ENCODE measurements at places on chromosomes 12 and 14.

DNA sequence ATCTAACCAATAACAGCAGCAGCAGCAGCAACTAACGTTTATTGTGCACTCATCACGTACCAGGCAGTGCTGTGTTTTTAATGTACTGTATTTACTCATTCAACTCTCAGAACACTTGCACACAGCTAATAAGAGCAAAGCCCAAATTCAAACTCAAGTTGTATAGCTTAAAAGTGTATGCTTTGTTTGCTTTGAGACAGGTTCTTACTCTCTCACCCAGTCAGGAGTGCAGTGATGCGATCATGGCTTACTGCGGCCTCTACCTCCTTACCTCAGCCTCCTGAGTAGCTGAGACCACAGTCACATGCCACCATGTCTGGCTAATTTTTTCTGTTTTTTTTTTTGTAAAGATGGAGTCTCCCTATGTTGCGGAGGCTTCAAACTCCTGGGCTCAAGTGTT, 105.4 kb downstream of the PAPLN start:
- DNase-seq: no peak

- no peak for DNase-seq
Measured at GRCh38 chr14:71583194-71583593, 349.0 kb upstream of the RGS6 start.

- DNase-seq: peak; percentile 74
Measured at GRCh38 chr14:75542588-75543091, 20.4 kb downstream of the BATF start.

DNA sequence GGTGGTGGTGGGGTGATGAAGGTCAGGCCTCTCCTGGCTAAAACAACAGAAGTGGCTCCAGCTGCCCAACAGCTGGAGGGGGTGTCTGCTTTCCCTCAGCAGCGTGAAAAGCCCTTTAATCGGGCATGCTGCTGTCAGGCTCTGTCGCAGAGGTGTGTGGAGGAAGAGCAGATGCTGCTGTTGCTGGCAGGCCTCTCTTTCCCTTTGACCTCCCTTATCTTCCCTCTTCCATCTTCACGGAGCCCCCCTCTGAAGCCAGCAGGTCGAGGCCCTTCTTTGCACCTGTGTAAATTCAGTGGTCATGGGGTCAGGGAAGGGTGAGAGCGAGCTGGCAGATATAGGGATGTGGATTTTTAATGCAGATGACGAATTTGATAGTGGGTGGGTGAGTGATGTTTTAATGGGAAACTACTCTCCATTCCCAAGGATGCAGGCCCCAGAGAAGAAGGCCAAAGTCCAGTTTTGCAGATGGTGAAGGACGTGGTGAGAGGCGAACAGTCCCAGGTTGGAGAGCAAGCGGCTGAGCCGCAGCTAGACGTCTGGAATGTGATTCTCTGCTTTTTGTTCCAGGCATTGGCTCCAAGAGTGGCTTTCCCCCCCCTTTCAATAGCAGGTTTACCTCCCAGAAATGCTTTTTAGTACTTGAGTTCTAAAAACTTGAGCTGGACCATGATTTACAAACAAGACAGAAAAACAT, 64.0 kb downstream of the SMOC1 start:
- DNase-seq: no peak

- no peak for DNase-seq
Measured at GRCh38 chr12:15662303-15662980, 126.7 kb downstream of the EPS8 start.

DNA sequence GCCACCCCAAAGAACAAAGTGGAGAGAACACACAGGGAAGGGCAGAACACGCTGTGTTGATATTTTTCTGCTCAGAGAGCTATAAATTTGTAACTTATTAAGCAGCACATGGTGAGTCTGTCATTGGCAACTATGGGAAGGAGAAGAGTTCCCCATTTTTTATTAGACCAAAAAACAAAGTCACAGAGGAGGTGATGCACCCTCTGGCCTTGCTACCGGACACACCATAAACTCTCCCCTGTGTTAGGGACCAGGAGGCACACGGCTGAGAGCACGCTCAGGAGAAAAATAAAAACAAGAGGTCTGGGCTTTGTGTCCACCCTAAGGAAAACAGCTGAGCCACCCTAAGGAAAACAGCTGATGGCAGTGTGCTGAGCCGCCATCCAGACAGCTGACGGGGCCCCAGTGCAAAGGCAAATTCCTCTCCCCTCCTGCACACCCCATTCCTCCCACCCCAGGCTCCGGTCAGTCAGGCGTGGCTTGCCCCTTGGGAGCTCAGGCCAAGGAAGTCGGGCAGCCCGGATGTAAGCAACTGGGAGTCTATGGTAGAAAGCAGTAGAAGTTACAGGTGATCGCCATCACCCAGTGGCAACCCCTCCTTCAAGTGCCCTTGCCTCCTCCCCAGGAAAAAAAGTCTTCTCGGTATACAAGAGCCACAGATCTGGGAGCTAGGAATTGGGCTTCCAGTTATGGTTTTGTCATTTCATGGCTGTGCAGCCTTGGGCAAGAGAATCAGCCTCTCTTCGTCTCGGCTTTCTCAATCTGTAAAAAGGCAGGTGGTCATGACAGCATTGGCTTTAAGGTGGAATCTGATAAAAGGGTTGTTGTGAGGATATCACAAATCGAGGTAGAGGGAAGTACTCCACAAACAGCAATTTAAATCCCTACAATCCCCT, 2.4 kb downstream of the PXN start:
- no peak for DNase-seq

- no peak for DNase-seq
Measured at GRCh38 chr12:12918781-12919389, 27.5 kb downstream of the GPRC5A start.

GRCh38 chr12:6547987-6548386, 7.9 kb downstream of the IFFO1 start:
- no peak for DNase-seq

DNA sequence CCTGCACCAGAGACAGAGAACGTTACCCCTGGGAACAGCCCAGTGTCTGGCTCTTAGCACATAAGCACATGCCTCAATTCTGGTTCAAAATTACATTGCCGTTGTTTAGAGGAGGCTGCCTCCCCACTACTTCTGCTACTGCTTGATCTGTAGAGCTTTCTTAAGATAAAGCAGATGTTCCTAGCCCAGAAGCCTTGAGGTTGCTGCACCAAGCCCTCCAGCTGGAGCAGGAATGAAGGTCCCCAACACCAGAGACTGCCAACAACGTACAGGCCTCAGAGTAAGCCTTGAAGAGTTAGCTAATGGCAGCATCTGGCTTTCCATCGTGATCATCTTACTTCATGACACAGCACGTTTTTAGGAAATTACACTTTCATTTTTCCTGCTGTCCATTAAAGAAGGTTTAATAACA, 34.7 kb upstream of the AMIGO2 start:
- no peak for DNase-seq

DNA sequence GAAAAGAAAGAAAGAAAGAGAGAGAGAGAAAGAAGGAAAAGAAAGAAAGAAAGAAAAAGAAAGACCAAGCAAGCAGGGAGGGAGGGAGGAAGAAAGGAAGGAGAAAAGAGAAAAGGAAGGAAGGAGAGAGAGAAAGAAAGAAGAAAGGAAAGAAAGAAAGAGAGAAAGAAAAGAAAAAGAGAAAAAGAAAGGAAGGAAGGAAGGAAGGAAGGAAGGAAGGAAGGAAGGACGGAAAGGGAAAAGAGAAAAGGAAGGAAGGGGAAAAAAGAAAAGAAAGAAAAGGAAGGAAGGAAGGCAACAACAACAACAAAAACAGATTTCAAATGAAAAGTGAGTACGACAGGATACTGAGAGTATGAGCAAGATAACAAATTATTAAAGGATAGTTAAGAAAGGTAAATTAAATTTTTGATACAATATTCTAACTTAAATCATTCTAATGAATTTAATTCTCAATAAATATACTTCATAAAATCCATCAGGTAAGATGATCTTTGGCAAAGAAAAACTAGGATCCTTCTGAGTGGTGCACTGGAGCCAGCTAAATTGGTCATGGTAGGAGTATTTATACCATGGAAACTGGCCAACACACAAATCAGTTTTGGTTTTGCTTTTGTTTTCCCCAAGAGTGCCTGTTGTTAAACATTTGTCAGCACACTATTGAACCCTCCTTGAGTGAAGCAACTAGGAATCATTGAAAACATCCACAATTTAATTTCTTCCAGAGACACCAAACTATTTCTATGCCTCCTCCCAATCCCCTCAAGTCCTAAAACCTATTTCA, 56.1 kb upstream of the DYRK2 start:
- DNase-seq: no peak

DNA sequence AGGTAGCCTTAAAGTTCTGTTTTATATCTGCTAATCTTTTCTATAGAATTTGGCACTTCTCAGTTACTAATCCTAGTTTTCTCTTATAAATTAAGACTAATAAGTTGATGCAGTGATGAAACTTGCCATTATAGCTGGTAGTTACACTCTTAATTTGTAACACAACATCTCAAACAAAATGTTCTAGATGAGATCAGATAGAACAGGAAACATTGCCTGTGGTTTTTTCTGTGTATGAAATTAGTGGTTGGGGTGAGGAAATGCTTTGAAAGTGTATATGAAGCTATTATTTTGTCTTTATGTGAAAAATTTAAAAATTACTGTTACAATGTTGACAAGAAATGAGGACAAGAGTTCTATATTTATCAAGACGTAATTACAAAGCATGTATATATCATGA, 91.9 kb downstream of the PCNX1 start:
- DNase-seq: no peak

DNA sequence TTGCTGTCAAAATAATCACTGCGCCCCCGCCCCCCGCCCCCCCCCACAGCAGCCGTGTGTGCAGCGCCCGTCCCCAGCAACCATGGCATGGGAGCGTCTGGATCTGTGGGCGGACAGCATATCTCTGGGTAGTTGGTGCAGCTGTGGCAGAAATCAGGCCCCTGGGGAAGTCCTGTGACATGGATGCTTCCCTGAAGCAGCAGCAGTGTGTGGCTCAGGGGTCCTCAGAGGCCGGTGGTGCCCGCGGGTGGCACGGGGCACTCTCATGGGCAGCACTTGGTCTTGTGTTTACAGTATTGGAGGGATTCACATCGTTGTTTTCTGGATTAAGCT, 19.2 kb downstream of the XRCC3 start:
- no peak for DNase-seq

- no peak for DNase-seq
Measured at GRCh38 chr12:57110104-57111030, 795 bp downstream of the STAT6 start.

- DNase-seq: no peak
Measured at GRCh38 chr12:114504311-114504710, 98.4 kb upstream of the TBX5 start.

DNA sequence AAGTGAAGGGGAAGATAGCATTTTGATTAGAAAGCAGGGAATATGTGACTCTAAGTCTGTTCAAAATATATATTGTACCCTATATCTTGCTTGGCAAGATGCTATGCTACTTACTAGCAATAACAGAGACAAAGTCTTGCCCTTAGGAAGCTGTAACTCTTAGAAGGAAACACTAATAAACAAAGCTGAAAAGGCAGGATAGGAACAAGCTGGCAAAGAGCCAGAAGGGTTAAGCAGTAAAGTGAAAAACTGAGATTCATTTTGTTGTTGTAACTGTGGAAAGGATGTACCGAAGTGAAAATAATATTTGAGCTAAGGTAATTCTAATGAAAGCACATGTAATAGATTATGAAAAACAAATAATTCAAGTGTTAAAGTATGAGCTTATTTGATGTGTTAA, 527.1 kb upstream of the FLRT2 start:
- no peak for DNase-seq

DNA sequence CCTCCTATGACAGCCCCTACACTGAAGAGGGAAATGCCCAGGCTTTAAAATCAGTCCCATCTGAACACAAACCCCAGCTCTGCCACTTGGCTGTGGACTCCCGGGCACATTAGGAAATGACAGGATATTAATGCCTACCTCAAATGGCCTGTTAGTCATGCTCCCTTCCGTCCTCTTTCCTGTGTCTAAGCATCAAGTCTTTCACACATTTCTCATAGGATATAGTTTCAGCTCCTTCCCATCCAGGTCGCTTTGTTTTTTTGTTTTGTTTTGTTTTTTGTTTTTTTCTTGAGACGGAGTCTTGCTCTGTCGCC, 16.1 kb downstream of the PLEK2 start:
- no peak for DNase-seq

GRCh38 chr12:26805401-26805971, 27.5 kb downstream of the ITPR2 start:
- no peak for DNase-seq

DNA sequence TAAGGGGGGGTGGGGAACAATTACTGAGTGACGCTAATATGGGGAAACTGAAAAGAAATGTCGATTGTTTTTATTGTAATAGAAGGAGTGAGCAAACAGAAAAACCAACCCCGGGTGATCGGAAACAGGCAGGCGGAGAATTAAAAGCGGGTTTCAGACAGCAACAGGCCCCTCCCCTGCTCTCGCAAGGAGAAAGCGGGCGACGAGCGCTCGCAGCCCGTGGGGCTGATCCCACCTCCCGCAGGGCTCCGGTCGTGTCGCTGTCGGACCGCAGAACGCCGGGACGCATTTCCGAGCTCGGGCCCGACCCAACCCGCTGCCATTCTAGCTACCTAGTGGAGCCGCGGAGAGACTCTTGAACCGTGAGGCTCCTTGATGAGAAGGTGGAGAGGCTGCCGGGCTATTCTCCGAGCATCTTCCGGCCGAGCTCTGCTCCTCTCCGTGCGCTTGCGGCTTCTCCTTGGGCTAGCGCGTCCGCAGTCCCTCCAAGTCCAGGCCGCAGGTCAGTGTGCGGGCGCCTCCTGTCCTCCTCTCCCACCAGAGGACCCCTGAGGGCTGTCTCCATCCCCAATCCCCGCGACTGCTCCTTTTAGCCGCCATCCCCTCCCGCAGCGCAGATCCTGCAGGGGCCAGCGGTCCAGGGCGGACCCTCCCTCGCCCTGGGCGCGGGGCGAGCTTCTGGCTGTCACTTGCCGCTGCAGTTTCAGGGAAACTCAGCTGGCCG, 4.1 kb upstream of the PAX9 start:
- no peak for DNase-seq

Measured in KG1 (cell line).